Activated CD4-positive, CD25-positive, alpha-beta regulatory T cell treated with anti-CD3 and anti-CD28 coated beads, Interleukin-2, amount 50 U/mL, for 16 hours (primary cell): ENCODE measurements at places on chromosomes 16 and 17.
A peak's percentile ranks its signal among the peaks of the same experiment; 100 is the strongest.

DNA sequence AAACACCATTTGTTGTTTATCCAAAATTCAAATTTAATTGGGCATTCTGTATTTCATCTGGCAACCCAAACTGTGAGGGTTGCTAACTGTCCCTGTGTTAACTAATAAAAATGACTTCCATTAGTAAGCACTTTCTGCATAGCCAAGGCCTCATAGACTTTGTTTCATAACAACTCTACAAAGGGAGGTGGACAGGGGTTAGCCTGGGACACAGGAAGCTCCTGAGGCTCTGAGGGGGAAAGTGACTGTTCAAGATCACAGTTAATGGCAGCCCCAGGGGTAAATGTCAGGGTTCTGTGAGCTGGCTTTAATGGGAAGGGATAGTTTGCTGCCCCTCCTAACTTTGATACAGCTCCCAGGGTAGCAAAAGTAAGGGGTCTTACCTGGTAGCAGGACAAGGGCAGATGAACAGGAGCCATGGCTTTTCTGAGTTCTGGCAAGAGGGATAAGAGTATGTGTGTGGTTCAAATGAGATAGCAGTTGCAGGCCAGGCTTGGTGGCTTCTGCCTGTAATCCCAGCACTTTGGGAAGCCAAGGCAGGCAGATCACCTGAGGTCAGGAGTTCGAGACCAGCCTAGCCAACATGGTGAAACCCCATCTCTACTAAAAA is 2.2 kb downstream of the HEATR9 start:
- DNase-seq = no peak

DNA sequence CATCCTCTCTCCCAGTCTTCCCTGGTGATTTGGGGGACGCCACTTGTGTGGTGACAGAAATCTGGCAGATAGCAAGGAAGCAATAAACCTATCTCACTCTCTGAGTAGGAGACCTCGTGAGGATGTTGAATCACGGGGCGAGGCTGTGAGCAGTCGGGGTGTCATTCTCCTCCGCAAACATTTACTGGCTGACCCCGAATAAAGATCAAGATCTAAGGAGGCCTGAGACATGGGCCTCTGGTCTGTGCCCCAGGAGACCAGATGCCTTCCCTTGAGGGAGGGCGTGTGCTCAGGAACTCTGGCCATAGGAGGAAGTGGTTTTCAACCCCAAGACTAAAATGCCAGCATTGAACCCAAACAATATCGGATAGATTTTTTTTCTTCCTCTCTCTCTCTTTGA is 53.1 kb downstream of the FOXL1 start:
- no peak for DNase-seq

GRCh38 chr16:28820016-28820415 is 2.8 kb upstream of the ATXN2L start:
- DNase-seq = no peak

GRCh38 chr17:27414271-27414670 is 42.0 kb upstream of the KSR1 start:
- DNase-seq = no peak

DNA sequence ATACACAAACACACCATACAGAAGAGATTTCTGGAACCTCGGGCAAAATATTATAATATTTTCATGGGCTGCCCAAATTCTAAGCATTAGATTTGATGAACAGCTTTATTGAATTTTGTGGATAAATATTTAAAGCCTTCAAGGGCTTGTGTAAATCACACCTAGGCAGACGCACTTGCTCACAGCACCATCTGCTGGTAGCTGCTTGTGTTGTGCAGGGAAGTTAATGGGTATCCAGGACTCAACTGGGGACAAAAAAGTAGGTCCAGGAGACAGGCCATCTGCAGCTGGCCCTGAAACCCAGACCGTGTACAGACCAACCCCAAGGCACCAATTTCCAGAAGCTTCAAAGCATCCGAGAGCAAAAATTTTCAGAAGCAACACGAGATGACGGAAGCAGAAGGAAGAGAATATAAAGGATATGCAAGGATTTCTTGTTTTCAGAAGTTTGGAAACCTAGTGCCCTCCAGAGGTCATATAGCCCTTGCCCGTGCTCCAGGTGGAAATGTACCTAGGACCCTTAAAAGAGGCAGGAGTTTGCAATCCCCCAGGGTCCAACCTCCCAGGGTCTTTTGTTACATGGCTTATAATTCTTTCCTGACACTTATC is 140.0 kb downstream of the CHD9NB start:
- no peak for DNase-seq

DNA sequence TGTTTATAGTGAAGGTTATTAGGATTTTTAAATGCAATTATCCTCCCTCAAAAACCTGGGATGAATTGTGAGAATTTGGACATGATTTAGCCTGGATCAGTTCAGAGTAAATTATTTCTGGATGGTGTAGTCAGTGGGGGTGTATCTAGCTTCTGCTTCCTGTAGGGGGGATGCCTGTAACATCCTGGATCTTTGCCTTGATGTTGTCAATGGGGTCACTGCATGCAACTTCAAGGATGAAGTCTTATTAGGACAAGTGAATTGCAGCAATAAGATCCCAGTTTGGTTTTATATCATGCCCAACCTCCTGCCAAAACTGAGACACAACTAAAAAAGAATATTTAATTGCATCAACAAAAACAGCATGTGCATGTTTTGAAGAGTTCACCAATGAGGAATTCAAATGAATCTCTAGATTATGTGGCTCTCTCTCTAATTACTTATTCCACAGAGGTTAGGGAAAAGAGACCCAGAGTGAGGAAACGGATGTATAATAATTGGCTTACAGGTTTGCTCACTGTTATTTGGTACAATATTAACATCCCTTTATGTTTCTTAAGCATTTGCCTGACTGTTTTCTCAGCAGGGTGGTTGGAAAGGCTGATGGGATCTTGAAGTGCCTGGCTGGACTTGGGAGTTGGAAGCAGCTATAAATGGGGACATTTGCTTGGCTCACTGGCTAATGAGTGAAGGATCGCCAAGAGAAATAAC is 159.8 kb downstream of the HS3ST3B1 start:
- DNase-seq = no peak

- no peak for DNase-seq
Observed at GRCh38 chr17:8556074-8556473, 74.5 kb downstream of the MYH10 start.

- no peak for DNase-seq
Observed at GRCh38 chr17:63113167-63113566, 147.1 kb downstream of the TANC2 start.

DNA sequence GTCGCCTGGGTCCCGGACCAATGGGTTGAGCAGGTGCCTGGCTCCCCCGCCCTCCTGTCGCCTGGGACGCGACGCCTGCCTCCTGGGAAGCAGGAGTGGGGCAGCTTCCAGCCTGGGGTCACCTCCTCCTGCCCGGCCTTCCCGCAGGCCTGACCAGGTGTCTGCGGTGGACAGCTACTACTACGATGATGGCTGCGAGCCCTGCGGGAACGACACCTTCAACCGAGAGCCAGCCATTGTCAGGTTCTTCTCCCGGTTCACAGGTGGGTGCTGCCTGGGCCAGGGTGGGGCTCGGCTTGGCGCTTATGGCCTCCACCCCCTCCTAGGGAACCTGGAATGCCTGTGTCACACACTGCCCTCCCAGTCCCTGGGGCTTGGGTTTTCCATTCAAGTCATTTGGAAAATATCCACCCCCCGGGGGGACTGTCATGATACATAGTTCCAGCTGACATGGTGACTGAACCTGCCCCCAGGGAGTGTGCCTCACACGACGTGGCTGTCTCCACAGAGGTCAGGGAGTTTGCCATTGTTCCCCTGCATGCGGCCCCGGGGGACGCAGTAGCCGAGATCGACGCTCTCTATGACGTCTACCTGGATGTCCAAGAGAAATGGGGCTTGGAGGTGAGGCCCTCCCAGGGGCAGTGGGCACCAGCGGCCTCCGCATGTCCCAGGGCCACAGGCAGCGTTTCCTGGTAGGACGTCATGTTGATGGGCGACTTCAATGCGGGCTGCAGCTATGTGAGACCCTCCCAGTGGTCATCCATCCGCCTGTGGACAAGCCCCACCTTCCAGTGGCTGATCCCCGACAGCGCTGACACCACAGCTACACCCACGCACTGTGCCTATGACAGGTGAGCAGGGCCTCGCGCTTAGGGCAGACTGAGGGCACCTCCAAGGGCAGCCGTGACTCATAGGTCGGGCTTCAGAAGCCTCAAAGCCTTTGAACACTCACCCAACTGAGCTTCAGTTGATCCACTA is 2.3 kb downstream of the DNASE1 start:
- no peak for DNase-seq

- DNase-seq = no peak
Observed at GRCh38 chr17:7969433-7969832, 33.0 kb upstream of the GUCY2D start.

GRCh38 chr16:89096768-89097391 is 3.2 kb downstream of the ACSF3 start:
- DNase-seq = peak; percentile 27

GRCh38 chr17:6489016-6489550 is 44.8 kb downstream of the PIMREG start:
- DNase-seq = no peak

GRCh38 chr16:11168386-11169051 is 87.5 kb downstream of the SOCS1 start:
- DNase-seq = no peak

DNA sequence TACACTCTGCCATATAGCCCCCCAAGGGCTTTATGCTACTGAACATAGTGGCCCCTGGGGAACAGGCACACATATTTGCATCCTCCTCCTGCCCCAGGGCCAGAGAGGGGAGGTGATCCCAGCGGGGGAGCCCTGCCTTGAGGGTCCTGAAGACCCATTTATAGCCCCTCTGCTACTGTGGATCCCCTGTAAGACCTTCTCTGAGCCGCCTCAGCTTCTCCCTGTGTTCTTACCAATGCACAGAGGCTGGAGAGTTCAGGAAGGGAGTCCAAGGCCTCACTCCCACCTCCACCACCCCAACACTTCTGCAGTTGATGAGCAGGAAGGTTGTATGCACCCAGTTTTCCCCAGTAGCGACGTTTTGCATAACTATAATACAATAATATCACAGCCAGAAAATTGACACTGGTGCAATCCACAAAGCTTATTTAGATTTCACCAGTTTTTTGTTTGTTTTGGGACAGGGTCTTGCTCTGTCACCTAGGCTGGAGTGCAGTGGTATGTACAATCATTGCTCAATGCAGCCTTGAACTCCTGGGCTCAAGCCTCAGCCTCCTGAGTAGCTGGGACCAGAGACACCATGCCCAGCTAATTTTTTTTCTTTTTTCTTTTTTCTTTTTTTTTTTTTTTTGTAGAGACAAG is 1.3 kb upstream of the FAM83G start:
- DNase-seq = no peak

DNA sequence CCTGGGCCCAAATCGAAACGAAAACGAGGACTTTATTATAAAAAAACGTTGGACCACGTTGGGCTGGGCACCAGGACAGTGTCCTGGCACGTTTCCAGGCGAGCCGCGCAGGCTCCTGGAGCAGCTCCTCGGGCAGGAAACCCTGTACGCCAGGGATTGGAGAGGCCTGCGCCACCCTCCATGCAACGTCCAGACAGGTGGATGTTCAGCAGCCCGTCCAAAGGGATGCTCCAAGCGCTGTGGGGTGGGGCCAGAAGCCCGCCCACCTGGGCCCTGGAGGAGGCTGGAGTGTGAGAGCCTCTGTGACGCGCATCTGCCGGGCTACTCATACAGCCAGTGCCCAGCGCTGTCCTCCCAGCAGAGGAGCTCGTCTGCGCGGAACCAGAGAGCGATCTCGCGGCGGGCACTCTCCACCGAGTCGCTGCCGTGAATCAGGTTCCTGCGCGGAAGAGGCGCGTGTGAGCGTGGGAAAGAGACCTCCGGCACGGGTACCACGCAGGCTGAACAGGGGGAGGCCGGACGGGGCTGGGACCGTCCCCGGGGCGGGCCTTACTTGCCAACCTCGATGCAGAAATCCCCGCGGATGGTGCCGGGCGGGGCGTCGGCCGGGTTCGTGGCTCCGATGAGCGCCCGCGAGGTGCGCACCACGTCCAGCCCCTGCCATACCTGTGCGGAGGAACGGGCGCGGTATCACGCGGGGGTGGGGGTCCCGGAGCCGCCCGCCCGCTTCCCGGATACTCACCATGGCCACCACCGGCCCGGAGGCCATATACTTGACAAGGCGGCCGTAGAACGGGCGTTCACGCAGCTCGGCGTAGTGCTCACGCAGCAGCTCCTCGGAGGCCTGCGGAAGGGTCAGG is 785 bp downstream of the NME3 start:
- no peak for DNase-seq

DNA sequence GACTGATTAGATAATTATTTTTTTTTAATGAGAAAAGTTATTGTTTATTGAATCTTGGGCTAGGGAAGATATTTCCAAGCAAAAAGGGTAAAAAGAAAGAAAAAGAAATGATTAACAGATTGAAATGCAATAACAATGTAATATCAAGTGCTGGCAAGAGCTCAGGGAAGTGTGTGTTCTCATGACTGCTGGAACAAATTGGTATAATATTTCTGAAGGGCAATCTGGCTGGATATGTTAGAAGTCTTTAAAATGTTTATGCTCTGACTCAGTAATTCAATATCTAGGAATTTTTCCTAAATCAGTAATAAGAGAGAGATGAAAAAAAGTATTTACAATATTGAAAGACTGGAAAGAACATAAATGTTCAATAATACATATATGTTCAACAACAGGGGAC is 7.6 kb upstream of the ZNF624 start:
- DNase-seq = no peak

GRCh38 chr17:60371818-60372510 is 20.0 kb downstream of the USP32 start:
- DNase-seq = no peak

DNA sequence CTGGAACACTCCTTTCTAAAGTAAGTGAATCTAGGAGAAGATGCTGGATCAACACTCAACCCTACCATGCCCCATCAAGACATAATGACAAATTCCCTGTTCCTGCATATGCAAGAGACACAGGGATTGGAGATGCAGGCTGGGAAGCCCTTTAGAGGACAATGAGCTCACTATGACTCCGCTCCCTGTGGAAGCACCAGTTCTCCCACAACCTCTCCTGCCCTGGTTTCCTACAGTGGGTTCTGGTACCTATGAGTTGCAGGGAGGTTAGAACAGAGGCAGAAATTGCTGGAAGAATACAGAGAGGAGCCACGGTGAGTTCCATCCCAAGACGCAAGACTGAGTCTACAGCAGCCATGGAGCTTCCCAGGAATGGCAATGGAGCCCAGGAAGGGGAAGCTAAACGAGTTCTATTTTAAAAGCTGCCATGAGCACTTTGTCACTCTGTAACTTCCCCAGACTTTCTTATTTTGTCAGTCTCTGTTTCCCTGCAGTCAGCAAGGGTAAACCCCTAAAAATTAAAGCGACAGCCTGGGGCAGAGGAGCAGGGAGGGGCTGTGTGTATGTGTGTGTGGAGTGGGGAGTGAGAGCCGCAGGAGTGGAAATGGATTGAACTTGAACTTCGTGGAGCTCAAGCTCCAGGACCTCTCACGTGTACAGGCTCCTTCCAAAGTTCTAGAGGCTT is 42.3 kb upstream of the PIK3R6 start:
- DNase-seq = no peak

- no peak for DNase-seq
Observed at GRCh38 chr16:25030420-25031131, 15.4 kb upstream of the ARHGAP17 start.

GRCh38 chr16:85850344-85850880 is 48.5 kb upstream of the IRF8 start:
- no peak for DNase-seq

GRCh38 chr16:79592186-79592585 is 8.4 kb downstream of the MAF start:
- DNase-seq = no peak

GRCh38 chr17:70924776-70925175 is 755.4 kb downstream of the KCNJ2 start:
- no peak for DNase-seq

GRCh38 chr17:77324227-77324626 is 183.5 kb downstream of the SEC14L1 start:
- no peak for DNase-seq
